ENCODE measurements at places on chromosomes 16 and 17.
A peak's percentile ranks its signal among the peaks of the same experiment; 100 is the strongest.

- no peak for DNase-seq
These were observed 332 bp upstream of the VPS25 start for GRCh38 chr17:42772945-42773289.

- no peak for DNase-seq
These were observed 29.2 kb downstream of the GNA13 start for GRCh38 chr17:65027305-65027704.

DNA sequence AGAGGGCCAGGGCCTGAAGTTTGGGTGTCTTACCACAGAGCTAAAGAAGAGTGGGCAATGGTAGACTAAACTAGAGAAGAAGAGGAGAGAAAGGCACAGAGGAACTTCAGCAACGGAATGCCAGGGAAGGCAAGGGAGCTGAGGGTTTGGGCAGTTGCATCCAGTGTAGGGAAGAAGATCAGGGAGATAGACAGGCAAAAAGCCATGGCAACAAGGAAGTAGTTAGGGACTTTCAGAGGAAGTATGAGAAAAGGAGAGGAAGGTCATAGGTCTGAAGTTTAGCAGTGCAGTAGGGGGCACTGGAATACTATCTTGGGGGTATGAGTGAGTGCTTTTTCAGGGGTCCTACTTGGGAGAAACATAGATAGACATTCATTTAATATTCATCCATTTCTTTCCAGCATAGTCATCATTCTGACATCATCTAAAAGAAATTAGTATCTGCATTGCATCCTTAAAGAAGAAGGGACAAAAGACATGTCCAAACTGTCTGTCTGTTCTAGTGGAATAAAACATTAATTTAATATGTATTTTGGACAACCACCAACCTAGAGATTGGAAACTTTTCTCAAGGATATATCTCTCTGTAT, 2.2 kb upstream of the NF1 start:
- no peak for DNase-seq

DNA sequence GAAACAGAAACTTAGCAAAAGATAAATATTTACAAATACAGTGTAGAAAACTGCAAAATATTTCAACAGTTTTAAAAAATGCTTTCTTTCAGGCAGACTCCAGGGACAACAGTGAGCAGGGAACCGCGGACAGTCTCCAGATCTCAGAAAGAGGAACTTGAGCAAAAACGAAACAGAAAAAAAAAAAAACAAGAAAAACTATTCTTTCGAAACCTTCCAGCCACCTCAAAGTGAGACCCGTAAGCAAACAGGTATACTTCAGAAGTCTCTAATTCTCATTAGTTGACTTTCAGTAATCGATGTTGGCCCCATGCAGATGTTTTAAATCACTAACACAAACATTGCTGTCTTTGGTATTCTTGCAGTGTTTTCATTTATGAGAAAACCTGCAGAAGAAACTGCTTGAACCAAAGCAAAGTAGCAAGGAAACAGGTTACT, 15.7 kb upstream of the CCL1 start:
- DNase-seq = no peak

DNA sequence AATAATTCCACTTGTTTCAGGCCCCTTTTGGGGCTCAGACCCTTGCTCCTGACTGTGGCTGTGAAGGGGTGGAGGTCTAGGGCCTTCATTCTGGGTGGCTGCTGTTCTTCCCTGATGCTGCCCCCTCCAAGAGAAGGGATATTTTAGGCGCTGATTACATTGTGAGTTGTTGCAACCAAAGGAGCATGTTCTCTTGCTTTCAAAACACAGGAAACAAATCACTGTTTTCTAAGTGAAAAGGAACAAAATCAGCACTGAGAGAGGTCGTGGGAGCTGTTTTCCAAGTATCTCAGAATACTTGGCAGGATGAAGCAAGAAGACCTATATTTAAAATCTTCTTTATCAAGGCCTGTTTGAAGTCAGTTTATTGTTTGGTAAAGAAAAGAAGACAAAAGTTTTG, 25.3 kb upstream of the SEC14L1 start:
- no peak for DNase-seq

DNA sequence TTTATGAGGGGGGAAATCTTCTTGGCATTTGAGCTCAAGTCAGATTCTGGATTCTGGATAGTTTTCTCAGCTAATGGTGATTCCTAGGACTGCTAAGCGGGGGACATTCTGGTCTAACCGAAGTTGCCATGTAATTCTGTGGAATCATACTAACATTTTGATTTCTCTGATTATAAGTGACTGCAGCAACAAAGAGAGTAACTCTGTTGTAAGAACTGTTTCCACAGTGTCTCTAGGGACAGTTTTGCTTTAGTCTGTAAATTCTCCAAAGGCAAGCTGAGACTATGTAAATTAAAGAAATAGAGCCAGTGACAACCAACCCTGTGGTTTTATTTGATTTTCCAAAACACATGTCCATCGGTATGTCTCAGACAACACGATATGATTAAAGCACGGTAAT, 286.2 kb downstream of the IRX3 start:
- DNase-seq = no peak

DNA sequence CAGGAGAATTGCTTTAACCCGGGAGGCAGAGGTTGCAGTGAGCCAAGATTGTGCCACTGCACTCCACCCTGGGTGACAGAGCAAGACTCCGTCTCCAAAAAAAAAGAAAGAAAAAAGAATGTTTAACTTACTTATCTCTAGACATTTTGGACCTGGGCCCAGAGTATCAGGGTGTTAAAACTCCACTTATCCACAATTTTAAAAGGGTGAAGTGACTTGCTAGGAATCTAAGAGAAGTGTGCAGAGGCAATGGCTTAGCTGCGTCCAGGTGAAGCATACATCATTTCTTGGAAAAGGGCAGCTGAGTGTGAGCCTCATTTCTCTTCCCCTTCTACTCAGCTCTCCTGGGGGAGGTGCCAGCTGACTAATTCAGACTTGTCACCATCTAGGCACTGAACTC, 25.1 kb downstream of the ALDH3A2 start:
- no peak for DNase-seq

DNA sequence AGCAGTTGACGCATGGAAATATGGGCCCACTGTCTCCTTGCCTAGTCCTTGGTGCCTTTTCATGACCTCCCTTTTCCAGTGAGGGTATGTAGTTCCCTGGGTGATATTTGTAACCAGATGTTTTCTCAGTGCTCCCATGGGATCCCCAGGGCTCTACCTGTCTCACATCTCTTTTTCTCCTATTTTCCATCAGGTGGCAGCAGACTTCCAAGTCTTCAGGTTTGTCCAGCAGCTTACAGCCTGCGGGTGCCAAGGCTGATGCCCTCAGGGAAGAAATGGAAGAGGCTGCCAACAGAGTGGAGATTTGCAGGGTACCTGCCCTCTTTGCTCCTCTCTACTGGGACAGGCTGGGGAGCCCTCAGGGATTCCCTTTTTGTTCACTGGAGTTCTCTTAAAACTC, 89.1 kb downstream of the ELAC2 start:
- DNase-seq = no peak

GRCh38 chr17:50783193-50783660, 15.9 kb upstream of the ANKRD40CL start:
- peak; percentile 53 for DNase-seq

DNA sequence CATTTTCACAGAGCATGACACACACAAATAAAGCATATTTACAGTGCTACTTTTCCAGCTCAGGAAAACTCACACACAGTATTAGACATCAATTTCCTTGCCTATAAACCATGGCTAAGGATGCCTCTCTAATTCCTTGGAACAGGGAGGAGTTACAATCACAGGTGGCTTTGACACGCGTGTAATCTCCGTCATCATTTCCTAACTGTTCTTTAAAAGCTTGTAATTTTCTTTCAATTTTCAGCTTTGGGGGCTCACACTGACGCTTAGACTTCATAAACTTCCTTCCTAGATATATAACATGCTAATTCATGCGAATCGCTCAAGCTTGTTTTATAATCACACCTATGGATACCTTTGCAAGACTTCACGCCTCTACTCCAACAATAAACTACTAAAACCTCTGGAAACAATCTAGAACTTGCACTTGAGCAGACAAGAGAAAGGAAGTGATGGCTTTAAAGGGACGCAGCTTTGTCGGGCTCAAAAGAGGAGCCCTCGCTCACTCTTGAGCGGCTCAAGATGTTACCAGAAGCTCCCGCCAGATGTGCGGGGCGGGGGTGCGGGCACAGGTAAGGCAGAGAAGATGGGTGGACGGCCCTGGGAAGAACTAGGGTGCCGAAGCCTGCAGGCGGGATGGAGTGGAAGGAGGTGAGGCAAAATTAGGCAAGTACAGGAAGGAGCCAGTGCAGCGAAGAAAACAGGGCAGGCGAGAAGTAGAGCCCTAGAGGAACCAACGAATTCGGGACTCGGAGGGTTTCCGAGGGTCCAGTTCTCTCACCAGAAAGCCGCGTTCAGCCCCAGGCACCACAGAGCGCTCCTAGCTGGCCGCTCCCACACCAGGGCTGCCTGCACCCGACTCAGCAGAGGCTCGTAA, 631 bp downstream of the RETREG3 start:
- peak; percentile 47 for DNase-seq

- DNase-seq = no peak
These were observed 192.7 kb downstream of the RPTOR start for GRCh38 chr17:80737106-80738019.

- no peak for DNase-seq
These were observed 131.4 kb upstream of the NACA2 start for GRCh38 chr17:61722398-61722797.

- no peak for DNase-seq
These were observed 4.2 kb downstream of the CCDC200 start for GRCh38 chr17:43224146-43224705.

- no peak for DNase-seq
These were observed 50.4 kb upstream of the STAC2 start for GRCh38 chr17:39276113-39276512.

DNA sequence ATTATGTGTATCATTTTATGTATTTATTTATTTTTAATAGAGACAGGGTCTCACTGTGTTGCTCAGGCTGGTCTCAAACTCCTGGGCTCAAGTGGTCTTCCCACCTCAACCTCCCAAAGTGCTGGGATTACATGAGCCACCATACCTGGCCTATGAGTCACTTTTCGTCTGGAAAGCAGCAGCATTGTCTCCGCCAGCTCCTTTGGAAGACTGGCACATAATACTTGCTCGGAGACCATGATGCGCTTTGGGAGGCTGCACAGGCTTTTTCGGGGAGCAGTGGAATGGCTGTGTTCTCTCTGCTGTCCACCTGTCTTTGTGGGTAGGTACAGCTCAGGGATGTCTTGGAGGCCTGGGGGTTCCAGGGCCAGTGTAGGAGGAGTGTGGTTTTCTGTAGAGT, 102.2 kb downstream of the AATF start:
- no peak for DNase-seq

GRCh38 chr17:47989700-47990099, 18.8 kb downstream of the CDK5RAP3 start:
- no peak for DNase-seq

- no peak for DNase-seq
These were observed 58.4 kb downstream of the NXN start for GRCh38 chr17:921161-921560.

- no peak for DNase-seq
These were observed 25.9 kb downstream of the TNRC6A start for GRCh38 chr16:24755201-24755874.

- no peak for DNase-seq
These were observed 14.4 kb upstream of the CBX8 start for GRCh38 chr17:79811011-79811867.

DNA sequence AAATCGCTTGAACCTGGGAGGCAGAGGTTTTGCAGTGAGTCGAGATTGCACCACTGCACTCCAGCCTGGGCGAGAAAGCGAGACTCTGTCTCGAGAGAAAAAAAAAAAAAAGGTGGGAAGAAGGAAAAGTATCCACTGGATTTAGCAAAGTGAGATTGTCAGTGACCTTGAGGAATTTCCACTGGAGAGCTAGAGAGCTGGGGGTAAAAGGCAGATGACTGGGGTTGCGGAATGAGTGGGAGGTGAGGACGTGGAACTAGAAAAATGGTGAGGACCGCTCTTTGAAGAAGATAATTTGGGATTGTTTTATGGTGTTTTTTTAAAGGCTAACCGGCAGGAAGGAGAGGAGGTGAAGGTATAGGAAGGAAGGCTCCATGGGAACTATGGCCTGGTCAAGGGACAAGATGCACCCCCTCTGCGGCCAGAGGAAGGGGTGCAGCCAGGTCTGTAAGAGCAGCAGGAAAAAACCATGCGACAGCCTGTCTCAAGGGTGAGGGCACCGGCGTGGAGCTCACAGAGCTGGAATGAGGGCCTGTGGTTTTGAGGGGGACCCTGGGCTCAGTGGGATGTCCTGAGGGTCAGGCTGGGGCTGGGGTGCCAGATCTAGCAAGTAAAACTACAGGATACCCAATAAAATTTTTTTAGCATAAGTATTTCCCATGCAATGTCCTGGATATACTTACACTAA, 694 bp upstream of the MLST8 start:
- DNase-seq = no peak

GRCh38 chr17:79917902-79918484, 78.8 kb upstream of the CBX4 start:
- no peak for DNase-seq

DNA sequence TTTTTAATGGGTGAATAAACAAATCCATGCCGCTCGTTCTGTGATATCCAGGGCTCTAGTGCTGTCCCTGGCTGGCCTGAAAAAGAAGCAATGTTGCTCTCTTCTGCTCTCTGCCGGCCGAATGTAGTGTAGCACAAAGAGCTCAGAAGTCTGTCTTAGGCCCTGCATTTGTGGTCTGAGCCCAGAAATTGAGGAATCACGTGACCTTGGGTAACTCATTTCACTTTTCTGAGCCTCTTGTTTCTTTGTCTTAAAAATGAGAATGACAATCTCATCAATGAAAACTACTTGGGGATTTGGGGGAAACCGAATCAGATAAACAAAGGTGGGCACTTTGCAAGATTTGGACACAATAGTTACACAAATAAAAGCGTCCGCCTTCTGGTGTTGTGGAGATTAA, 381.6 kb upstream of the ASIC2 start:
- DNase-seq = no peak

GRCh38 chr17:27348196-27348595, 54.3 kb downstream of the WSB1 start:
- DNase-seq = no peak

DNA sequence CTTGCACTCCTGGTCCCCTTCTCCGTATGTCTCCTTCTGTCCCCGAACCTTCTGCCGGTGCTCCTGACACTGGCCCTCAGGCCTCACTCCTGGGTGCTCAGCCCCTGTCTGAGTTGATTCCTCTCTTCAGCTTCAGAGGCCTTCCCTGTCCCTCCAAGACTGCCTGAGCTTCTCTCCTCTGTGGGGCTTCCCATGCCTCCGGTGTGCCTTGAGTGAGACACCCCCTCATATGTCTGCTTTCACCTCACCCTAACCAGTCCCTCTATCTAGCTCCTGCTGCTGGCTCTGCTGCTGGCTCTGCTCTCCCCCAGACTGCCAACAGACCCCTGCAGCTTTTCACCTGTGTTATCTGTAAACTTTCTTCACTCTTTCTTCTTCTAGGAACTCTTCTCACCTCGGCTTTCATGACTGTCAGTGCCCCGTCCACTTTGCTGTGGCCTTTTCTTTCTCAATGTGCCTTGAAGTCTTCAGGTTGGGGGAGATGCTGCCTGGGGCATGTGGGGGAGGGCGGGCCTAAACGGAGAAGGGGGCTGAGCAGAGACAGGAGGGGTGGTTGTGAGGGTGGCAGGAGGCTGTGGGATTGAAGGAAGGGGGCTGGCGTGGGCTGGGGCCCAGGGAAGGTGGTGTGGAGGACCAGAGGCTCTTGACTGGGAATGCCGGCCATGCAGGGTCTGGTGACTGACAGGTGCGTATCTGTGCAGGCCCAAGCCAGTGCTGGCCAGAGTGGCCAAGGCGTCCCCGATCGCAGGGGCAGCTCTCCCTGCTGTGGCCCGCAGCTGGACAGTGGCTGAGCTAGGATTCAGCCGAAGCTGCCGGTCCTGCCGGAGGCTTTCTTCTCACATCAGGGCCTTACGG, 81.3 kb downstream of the METRNL start:
- DNase-seq = no peak

Measured in NCI-H1417 treated with DMSO at 0.1 percent for 48 hours (cell line).